ENCODE measurements at places on chromosomes 13 and 19.

GRCh38 chr13:60627071-60627686 is 230.2 kb downstream of the TDRD3 start:
- DNase-seq: no peak

DNA sequence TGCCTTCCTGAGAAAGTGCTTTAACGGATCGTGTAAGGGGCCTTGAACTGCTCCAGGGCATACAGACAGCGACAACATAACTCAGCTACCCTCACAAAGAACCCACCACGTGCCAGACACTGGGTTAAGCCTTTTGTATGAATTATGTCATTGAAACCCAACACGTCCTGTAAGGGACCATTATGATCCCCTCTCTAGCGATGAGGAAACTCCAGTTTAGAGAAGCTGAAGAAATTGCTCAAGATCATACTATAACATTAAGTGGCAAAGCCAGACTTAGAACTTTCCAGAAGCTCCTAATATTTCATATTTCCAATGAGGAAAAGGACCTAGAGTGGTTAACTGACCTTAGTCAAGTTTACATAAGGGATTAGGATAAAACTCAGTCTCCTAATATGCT is 57.0 kb upstream of the RAP2A start:
- DNase-seq: no peak

- no peak for DNase-seq
Measured at GRCh38 chr13:111114362-111115060, 599 bp upstream of the ARHGEF7 start.

DNA sequence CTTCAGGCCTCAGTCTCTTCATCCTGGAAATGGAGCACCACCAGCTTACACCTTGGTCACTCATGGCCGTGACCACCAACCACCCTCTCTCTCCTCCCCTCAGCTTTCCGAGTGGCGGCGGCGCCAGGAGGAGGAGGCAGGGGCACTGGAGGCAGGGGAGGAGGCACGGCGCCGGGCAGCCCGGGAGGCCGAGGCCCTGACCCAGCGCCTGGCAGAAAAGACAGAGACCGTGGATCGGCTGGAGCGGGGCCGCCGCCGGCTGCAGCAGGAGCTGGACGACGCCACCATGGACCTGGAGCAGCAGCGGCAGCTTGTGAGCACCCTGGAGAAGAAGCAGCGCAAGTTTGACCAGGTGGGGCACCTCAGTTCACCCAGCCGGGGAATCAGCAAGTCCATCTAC is 47.7 kb downstream of the KCNC3 start:
- DNase-seq: no peak

GRCh38 chr13:102930566-102930965 is 84.7 kb downstream of the ERCC5 start:
- DNase-seq: no peak

GRCh38 chr13:82758044-82758443 is 1124.2 kb downstream of the SLITRK1 start:
- no peak for DNase-seq

GRCh38 chr13:35923347-35923746 is 207.8 kb downstream of the DCLK1 start:
- DNase-seq: no peak

DNA sequence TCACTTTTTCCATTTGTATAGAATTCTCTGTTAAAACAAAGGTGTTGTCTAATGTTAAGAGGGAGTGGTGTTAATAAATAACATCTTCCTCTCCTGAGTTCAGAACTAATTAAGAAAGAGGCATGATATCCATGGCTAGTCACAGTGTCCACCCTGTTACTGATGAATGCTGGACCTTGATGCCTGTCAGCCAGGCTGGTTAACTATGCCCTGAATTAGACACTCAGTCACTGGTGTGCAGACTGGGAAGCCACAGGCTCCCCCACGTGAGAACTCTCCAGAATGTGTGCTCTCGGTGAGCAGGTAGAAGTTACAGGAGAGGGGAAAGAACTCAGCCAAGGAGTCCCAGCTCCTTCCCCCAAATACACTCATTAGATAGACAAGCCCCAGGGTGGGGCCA is 56.1 kb upstream of the RNF113B start:
- DNase-seq: no peak

DNA sequence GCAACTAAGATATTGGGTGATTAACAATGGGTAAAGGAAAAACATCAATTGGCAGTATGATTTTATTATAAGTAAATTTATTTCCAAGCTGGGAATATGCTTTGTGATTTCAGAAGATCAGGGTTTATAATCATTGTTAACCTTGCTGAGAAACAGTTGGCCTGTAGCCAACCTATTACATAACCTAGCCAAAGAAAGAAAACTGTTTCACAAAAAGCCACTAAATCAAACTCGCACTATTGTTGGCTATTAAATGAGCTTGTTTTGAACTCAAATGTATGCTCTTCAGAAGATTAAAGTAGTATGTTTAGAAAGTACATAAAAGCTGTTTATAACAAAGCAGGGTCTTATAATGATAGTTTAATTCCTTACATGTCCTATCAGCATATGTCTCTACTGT is 151.7 kb downstream of the LHFPL6 start:
- DNase-seq: no peak

GRCh38 chr19:28585796-28586195 is 627.2 kb downstream of the UQCRFS1 start:
- no peak for DNase-seq

GRCh38 chr13:51675385-51675784 is 91.1 kb downstream of the WDFY2 start:
- no peak for DNase-seq

DNA sequence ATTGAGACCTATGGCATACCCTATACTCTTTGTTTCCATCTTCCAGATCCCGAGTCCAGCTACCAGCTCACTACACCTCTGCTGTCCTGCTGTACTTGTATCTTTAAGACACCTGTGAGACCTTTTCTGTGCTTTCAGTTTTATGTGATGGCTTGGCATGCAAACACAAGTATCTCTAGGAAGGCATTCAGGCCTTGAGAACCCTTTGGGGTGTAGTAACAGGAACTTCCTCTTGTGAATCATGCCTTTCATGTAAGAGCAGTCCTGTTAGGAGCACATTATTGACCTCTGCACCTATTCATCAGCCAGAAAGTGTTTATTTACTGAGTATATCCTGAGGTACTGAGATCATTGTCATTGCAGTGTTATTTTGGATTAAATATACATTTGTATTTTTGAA is 87.0 kb upstream of the HTR2A start:
- DNase-seq: no peak

GRCh38 chr19:45500918-45501729 is 2.9 kb downstream of the PPM1N start:
- no peak for DNase-seq

GRCh38 chr19:32387701-32388392 is 17.7 kb upstream of the DPY19L3 start:
- DNase-seq: no peak
